ENCODE measurements at places on chromosomes 2 and 18.
A peak's percentile ranks its signal among the peaks of the same experiment; 100 is the strongest.

- no peak for DNase-seq
Observed at GRCh38 chr2:186486651-186487647, 889 bp downstream of the ZC3H15 start.

DNA sequence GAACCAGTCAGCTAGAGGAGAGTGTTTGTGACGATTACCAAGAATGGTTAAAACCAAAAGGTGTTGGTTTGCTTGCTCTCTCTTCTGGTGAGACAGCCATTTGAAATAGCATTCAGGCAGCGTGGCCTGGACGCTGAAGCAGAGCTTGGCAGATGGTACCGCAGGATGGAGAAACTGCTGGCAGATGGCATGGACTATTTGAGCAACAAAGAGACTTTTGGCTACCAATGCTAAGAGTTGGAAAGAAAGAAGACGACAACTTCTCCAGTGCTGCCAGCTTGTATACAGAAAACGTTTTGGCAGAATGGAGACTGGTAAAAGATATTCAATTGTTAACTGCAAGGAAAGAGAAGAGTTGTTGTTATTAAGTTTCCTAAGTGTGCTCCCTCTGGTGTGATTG is 315.0 kb downstream of the PARD3B start:
- no peak for DNase-seq

DNA sequence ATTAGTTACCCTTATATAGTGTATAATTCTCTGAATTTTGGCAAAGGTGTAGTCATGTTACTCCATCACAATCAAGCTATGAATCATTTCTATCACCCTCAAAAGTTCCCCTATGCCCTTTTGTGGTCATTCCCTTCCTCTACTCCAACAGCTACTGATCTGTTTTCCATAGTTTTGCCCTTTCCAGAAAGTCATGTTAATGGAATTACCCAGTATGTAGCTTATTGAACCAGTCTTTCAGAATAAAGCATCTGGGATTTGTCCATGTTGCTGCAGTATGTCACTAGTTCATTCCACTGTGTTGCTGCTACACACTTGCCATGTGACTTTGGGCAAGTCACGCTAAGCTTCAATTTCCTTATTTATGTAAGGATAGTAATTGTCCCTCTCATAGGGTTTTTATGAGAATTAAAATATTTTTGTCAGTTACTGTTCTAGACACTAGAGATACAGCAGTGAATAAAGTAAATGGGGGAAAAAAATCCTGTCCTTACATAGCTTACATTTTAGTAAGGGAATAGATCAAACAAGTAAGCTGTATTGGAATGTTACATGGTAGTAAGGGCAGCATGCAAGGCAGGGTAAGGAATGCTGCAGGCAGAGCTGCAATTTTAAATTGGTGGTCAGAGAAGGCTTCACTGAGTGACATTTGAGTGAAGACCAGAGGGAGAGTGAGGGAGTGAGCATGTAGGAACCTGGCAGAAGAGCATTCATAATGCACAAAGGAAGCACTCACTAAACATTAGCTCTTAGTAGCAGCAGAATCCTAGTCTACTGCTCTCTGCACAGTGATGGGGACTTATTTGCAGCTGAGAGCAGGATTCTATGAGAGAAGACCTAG is 80.3 kb upstream of the TSPYL6 start:
- peak; percentile 67 for DNase-seq

- DNase-seq: no peak
Observed at GRCh38 chr18:42028247-42028832, 73.3 kb downstream of the PIK3C3 start.

GRCh38 chr18:8654503-8655451 is 45.5 kb downstream of the RAB12 start:
- DNase-seq: no peak

DNA sequence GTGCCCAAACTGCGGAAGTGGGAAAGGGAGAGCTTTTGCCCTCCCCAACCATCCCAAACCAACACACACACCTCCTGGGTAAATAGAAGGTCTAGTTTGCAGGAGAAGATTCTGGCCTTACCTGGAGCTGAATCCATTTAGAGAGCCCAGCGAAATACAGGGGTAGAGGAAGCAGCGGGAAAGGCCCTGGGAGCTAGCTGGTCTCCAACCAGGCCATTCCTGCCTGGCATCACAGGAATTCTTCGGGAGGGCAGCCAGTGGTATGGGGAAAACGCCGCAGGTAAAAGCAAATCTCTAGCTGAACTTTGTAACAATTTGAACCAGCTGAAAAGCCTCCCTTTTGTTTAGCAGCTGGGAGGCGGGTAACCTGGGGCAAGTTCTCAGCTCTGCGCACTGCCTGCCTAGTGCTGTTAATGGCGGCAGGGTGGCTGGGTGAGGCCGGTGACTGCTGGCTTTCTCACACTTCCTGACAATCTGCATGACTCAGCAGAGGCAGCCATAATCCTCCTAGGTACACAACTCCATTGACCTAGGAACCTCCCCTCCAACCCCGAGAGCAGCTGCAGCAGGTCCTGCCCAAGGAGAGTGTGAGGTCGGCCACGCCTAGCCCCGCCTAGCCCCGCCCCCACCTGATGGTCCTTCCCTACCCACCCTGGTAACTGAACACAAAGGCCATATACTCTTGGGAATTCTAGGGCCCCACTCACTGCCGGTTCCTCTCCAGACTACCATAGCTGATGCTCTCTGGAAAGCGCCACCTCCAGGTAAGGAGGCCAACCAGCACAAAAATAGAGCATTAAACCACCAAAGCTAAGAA is 483.8 kb upstream of the REG3G start:
- no peak for DNase-seq

DNA sequence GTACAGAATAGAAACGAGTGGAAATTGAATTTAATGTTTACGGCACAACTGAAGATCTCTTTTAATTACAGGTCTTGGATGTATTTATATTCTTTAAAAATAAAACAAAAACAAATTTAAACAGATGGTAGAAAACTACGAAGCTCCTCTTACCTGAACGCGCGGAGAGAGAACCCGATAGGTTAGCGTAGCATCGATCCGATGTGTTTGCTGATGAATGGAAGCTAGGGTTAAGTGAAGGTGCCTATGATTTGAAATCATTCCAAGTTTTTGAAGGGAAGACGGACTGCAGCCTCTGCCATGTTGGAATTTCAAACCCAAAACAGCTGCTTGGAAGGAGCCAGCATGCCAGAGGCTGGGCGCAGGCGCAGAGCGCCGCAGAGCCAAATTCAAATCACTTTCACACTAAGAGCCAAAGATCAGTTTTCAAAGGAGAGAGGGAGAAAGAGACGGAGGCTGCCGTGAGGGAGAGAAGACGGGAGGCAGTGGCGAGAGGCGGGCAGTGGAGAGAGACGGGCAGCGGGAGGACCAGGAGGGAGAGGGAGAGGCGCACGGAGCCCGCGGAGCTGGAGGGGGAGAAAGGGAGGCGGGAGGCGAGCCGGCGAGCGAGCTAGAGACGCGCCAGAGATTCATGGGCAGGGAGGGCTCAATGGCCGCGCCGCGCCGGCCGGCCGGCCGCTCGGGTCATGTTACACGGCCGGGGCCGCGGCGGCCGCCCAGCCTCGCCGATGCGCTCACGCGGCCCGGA is at the start of gene FIGN:
Gene FIGN, minus strand, starts transcription at position 324 of the 748 bp plus-strand sequence. CDS start 1,081 bp downstream, outside the sequence.
- peak; percentile 69 for DNase-seq

- no peak for DNase-seq
Observed at GRCh38 chr2:61822255-61822654, 31.6 kb downstream of the FAM161A start.

- DNase-seq: no peak
Observed at GRCh38 chr2:70959851-70960832, 18.3 kb upstream of the ANKRD53 start.

- no peak for DNase-seq
Observed at GRCh38 chr18:49855711-49856415, 42.5 kb upstream of the ACAA2 start.
